SW 1271 (cell line): ENCODE measurements at places on chromosomes 12 and 14.

DNA sequence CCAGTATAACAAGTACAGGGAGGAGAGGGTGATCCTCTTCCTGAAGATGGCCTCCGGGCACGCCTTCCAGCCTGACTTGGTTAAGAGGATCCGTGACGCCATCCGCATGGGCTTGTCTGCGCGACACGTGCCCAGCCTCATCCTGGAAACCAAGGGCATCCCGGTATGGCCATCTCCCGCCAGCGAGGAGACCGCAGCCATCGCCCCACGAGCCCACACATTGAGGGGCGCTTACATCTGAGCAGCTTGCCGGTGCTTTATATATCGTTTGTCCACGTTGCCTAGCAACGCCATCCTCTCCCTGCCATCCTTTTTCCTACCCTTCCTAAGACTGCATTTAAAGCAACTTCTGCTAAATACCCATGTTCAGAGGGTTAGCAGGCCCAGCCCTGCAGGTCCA lies 71.5 kb downstream of the AACS start:
- no peak for DNase-seq

- no peak for DNase-seq
Observed at GRCh38 chr14:36279306-36280190, 40.9 kb downstream of the MBIP start.

DNA sequence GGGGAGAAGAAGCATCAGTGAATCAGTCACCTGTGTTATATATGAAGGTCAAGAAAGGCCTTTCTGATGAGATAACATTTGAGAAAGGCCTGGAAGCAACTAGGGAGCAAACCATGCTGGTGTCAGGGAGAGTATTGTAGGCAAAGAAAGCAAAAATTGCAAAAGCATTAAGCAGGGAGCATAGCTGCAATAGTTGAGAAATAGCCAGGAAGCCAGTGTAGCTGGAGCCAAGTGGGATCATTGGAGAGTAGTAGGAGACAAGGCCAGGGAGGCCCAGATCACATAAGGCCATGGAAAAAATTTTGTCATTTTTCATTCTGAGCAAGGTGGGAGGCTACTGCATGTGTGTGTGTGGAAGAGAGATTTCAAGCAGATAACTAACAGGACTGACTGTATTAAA lies 18.8 kb upstream of the MAGOHB start:
- no peak for DNase-seq

DNA sequence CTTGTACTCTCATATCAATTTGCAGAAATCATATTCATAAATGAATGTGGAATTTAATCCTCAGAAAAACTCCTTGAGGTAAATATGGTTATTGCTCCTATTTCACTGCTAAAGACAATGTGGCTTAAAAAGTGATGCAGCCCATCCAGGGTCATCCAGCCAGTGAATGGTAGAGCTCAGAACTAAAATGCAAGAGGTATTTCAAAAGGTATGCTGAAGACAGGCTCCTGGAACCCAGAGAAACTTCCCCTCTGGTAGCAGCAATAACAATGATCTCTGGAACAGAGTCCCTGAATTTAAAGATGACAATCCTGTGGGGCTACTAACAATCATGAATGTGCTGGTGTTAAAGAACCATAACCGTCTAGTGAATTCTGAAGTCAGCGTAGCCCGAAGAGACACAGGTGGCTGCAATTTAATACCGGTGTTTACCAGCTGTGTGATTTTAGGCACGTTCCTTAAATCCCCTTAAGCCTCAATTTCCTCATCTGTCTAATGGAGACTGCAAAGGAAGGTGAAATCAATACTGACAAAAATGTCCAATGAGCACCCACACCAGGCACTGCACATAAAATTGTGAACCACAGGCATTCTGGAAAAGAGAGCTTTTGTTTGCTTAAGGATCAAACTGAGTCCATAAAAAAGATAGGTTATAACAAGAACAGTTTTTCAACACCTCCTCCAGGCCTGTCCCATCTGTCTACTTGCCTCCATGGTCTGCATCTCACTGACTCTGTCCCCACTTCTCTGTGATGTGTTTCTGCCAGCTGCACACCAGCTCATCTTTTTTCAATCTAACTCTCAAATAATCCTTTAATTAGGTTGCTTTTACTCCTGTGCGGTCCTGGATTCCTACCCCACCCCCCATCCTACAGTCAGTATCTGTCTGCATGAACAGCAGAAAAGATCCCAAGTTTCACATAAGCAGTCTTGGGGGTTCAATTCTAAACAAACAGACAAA lies 10.5 kb downstream of the TM7SF3 start:
- no peak for DNase-seq

DNA sequence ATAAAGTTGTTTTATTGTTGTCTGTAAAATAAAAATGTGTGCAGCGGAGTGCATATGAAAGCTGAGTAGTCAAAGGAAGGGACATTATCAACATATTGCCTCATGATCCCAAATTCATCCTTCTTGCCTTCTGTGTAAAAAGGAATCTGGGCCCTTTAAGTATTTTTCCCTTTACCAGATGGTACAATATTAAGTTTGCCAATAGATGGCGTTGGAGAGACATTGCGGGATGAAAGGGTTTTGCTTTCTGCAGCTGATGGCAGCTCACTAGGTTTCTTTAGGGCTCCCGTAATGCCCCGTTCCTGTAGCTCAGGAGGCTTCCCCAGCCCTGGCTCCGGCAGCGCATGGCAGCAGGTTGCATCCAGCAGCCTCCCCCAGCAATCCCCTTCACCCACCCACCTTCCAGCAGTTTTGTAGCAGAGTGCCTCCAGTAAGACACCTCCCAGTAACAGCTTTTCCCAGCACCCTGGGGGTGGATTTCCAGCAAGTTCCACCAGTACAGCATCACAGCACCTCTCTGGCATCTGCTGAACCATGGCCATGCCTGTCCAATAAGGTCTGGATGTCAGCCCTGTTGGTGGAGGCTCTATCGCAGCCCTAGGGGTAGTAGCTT lies 354.4 kb downstream of the MED13L start:
- no peak for DNase-seq

DNA sequence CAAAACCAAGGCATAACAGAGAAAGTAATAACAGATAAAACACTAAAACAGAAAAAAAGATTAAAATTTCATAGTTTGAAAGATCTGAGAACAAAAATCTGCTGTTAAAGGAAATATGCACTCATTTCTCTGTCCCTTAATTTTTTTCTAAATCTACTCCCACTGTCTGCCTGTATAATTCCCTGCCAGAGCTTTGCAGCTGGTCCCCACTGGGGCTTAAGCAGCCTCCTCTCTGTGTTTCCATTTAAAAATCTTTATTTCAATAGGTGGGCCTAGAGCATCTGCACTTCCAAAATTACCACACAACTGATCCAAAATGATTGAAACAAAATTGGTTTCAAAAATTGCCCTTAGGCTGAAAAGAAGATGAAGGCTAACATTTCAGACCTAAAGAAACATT lies 6.4 kb upstream of the SIX6 start:
- no peak for DNase-seq

DNA sequence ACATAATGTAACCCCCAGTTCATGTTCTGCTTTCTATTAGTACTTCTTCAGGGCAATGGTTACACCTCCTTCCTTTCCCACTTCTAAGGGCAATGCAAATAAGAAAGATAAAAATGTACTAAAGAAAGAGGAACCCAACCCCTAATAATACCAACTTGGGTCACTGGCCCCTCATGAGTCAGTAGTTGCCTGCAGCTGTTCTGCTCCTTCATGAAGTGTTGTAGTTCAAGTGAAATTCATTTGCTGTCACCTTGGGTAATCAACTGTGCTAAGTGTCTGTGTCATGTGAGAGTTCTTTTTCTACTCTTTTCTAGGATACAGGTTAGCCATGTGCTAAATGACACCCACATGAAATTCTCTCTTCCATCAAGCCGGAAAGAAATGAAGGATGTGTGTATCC lies 91.8 kb downstream of the PLXNC1 start:
- DNase-seq: no peak

GRCh38 chr12:34595749-34596733 lies 573.7 kb downstream of the ALG10 start:
- no peak for DNase-seq

DNA sequence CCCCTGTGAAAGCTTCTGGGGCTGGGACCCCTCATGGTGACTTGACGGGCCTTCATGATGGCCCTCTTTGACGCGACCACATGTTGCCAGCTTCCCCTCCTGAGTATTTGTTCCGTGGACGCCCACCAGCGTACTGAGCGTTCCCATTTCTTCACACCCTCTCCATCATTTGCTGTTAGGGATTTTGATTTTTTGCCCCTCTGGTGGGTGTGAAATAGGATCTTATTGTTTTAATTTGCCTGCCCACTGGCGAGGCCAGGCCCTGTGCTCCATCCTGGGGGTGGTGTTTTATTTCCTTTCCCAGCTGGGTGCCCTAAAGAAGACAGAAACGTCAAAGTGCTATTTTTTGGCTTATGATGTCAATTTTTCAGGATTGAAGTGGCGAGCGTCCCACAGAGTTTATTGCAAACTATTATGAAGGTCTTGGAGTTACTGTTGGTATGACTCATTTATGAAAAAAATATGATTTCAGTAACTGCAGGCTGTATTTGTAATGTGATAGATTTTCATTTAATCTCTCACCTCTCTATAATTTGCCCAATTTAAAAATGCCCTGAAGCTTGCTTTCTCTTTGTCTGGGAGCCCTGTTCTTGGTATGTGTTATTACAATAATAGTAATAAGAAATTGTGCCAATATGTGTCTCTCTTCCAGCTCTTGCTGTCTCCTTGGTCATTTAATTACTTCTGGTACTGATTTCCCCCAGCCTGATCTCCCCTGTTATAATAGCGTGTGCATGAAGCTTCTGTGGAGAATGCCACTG lies 99.6 kb downstream of the SLC25A47 start:
- no peak for DNase-seq

DNA sequence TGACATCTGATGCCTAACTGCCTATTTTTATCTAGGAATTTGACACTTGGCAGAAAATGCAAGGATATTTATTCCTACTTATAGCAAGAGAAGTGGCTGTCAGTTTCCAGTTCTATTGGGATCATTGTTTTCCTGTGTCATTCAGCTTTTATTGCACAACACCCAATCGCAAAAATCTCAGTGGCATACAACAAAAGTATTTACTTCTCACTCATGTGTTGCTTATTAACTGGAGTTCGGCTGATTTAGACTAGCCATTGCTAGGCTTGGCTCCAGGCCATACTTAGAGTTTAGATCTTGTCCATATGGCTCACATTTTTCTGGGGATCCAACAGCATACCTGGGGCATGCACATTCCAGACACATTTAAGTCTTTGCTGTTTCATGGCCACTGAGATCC lies 218.6 kb upstream of the SYT1 start:
- no peak for DNase-seq

GRCh38 chr12:75634244-75635222 lies 123.1 kb upstream of the KRR1 start:
- DNase-seq: no peak

DNA sequence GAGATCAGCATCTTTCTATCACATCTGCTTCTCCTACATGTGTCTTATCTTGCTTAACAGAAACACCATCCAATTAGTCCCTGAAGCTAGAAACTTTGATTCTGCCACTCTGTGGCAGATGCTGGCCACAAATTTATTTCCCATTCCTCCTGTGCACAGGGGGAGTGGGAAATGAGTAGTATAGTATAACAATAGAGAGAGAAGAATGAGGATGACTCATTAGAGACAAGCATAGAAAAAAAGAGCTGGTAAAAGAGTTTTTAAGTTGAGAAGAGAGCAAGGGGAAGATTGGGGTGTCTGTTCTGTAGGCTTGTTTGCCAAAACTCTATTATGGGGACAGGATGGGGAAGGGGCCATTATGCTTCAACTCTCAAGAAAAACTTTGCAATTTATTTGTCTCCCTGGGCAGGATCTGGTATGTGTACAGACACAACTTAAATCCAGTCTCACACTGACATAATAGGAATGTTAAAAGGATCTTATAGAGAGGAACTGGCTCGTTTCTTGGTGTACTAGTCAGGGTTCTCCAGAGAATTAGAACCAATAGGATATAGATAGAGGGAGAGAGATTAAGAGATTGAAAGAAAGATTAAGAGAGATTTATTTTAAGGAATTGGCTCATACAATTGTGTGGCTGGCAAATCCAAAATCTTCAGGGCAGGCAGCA lies 142.6 kb upstream of the CPSF6 start:
- no peak for DNase-seq

DNA sequence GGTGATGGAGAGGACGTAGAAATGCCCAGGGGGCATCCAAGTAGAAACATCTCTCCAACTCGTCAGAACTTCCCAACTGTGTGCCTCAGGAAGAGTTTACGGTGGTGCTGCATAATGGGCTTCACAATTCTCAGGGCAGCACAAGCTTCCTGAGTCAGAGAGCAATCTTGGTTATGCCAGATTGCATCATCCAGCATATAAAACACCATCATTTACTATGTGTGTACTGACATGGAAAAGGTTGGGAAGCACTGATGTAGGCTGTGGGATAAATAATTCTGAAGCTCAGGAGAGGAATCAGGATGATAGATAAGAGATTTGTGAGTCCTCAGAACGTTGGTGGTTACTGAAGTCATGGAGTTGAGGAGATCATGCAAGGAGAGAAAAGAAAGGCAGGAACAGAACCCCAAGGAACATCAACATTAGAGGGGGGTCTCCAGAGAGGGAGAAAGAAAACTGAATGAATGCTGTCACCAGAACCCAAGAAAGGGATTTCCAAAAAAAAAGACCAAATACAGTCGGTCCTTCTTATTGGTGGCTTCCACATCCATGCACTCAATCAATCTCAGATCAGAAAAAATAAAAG lies 4.7 kb upstream of the NCKAP5L start:
- no peak for DNase-seq

DNA sequence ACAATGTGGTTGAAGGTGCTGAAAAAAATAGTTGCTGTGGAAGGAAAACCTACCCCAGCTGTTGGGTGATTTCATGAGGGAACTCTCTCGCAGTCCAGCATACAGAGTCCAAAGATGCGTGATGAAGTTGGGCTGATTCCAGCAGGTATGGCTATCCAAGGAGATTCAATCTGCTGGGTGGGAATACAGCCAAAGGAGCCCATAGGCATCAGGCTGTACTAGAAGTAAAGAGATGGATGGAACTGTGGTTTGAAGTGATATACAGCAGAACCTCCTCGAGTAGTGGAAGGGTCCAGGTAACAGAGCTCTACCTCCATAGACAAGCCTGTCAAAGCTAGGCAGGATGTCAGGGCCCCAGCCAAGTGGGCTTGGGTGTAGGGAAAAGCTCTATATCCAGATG lies 11.5 kb upstream of the TMTC2 start:
- no peak for DNase-seq
